DMS79 treated with DMSO at 0.1 percent for 48 hours (cell line): ENCODE measurements at places on chromosomes 11 and 22.
A peak's percentile ranks its signal among the peaks of the same experiment; 100 is the strongest.

DNA sequence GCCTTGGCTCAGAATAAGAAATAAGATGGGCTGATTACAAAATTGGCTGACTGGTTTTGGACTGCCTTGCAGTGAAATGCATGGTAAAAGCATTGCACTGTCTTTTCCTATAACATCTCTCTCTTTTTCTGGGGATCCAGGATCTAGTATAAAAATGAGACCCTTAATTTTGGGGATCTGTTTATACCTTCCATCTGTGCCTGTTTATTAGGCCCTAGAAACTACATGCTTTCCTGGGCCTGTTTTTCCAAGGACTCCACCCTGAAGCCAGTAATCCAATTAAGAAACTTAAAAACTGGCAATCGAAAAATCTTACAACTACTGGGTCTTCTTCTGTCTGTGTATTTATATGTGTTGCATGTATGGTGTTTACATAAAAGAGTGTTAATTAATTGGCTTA is 14.5 kb downstream of the HORMAD2 start:
- DNase-seq: no peak

- DNase-seq: no peak
Observed at GRCh38 chr11:81497202-81497804, 1236.4 kb downstream of the FAM181B start.

- DNase-seq: no peak
Observed at GRCh38 chr22:27842201-27842600, 40.6 kb upstream of the MN1 start.

- no peak for DNase-seq
Observed at GRCh38 chr11:18633256-18634139, 644 bp downstream of the SPTY2D1 start.

DNA sequence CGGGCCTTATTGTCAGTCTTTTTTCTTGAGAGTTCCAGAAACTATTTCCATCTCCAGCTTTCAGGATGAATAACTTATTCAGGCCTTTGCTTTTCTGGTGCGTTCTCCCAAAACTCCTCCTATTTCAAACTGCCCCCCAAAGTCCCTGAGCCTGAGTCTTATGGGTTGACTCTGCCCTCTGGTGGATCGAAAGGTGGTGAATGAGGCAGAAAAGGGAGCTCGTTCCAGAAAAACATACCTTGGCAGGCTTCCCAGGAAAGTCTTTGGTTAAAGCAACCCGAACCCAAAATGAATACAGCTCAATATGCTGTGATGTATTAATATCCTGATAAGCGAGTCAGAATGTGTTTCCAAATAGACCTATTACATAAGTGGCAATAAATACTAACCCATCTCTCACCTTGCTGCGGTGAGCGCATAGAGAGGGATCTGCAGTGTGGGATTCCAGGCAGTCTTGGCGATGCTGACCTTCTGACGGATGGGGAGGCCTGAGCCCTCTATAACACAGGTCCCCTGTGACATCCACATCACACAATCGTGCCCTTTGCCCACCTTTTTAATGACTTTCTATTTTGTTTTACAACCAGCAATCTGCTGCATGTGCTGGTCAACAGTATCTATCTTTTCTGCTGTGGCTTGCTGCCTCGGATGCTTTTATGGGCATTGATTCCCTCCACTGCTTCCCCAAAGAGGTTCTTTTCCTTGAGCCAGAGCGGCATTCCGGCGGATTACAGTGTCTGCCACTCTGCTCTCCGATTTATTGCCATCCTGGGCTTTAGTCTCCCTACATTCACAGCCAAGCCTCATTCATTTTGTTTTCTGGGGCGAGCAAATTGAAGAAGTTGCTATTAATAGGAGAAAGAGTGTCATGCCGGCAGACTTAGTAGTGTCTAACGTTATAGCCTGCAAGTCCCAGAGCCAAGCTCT is 756.8 kb downstream of the NTM start:
- peak; percentile 75 for DNase-seq

DNA sequence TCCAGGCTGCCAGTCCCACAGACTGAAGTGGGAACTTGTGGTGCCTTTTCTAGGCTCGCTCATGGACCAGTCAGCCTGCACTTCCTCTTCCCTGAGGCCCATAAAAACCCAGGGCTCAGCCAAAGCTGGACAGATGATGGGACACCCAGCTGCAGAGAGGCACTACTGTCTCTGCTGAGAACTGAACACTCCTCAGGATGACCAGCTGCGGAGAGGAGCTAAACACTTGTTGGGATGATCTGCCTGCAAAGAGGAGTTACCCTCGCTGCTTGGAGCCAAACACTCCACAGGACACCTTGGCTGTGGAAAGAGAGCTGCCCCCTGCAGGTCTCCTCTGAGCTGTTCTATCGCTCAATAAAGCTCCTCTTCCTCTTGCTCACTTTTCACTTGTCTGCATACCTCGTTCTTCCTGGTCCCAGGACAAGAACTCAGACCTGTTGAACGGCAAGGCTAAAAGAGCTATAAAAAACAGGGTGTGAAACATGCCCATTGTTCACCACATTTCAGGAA is 465.5 kb downstream of the GUCY1A2 start:
- no peak for DNase-seq

GRCh38 chr11:57903011-57903410 is 120.7 kb upstream of the OR9Q1 start:
- DNase-seq: no peak

DNA sequence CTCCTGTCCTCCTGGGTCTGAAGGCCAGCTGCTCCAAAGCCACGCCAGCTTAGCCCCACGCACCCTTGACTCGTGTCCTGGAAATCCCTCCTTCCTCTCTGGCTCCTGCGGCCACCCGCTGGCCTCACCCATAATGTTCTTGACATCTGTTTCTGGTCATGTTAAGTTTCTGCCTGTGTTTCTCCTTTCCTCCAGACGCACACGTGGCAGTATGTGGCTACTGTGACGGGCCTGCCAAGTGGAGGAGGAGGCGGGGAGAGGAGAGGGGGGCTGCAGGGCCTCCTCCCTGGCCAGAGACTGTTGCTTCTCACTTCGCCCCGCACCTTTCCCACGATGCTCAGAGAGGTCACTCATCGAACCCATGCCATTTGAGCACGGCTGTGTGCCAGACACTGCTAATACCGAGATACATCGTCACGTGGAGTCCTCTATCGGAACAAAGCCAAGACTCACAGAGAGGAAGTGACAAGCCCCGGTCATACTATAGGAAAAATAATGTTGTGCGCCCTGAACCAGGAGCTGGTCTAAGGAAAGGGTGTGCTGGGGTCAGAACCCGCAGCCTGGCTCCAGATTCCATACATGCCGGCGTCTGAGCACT is 11.5 kb downstream of the C1QTNF6 start:
- DNase-seq: no peak

GRCh38 chr11:64659417-64660144 is 63.4 kb downstream of the NRXN2 start:
- DNase-seq: no peak

GRCh38 chr11:60165538-60165937 is 17.3 kb downstream of the MS4A6A start:
- DNase-seq: no peak

GRCh38 chr22:20554824-20555223 is 47.4 kb downstream of the MED15 start:
- DNase-seq: no peak

DNA sequence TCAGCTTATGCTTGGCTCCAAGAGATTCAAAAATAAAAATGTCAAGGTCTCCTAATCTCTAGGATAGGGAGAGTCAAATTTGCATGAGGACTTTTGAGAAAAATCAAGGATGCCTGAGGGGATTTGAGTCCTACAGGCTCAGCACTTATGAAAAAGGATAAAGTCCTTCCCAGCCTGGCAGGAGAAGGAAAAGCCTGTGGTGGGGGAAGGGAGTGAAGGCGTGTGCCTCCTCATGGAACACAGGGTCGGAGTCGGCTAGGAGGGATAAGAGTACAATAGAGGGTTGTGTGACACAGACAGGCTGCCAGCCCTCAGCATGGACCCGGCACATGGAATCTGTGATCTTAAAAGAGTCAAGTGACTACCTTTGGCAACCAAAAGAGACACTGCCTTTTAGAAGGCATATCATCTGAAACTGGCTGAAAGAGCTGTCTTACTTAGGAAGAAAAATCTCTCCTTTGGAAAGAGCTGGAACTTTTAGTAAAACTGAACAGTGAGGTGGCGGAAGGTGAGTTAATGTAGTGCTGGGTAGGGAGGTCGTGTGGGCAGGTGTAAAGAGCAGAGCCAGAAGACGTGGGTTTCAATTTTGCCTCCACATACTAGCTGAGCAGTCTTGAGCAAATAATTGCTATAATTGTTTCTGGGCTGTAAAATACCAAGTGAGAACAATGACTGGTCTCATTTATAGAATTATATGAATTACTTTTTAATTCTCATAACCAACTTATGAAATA is 58.8 kb upstream of the RDX start:
- DNase-seq: no peak

DNA sequence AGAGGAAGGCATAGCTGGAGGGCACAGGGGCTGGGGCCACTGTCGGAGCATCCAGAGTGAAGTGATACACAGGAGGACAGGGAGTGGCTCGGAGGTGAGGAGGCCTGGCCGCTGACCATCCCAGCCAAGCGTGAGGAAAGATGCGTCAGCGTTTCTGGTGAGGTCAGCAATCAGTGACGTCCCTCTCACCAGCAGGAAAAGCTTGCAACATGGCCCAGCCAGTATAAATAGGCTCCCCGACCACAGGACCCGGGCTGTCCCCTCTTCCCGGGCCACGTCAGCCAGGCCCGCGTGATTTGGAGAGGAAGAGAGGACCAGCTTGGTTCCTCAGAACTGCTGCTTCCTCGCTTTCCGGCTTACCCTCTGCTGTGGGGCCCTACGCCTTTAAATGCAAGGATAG is 4.2 kb upstream of the OSM start:
- DNase-seq: no peak

GRCh38 chr11:63837027-63837688 is 1.8 kb upstream of the MARK2 start:
- peak; percentile 84 for DNase-seq

DNA sequence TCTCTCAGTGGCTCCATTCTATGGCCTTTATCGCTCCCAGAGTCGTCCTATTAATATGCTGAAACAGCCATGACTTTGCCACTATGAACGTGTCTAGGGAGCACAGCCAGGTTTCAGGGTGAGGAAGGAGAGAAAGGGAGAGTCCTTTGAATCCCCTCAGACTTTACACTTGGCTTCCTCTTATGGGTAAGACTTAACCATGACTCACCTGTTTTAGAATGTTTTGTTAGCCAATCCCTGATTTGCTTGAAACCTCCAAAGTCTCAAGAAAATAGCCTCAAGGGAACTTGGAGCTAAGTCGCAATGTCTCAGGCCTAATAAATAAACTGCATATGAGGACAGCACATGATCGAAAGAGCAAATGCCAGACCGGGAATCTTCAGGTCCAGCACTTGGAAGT is 131.2 kb upstream of the RCN1 start:
- DNase-seq: no peak

- no peak for DNase-seq
Observed at GRCh38 chr11:88484873-88485621, 147.5 kb upstream of the CTSC start.

- DNase-seq: no peak
Observed at GRCh38 chr11:59866397-59866796, at the start of gene TCN1. TSS of gene TCN1 (minus strand) at chr11:59866487. CDS start at chr11:59866470, 17 bp downstream.

- peak; percentile 32 for DNase-seq
Observed at GRCh38 chr22:45538281-45538680, 35.6 kb downstream of the FBLN1 start.

DNA sequence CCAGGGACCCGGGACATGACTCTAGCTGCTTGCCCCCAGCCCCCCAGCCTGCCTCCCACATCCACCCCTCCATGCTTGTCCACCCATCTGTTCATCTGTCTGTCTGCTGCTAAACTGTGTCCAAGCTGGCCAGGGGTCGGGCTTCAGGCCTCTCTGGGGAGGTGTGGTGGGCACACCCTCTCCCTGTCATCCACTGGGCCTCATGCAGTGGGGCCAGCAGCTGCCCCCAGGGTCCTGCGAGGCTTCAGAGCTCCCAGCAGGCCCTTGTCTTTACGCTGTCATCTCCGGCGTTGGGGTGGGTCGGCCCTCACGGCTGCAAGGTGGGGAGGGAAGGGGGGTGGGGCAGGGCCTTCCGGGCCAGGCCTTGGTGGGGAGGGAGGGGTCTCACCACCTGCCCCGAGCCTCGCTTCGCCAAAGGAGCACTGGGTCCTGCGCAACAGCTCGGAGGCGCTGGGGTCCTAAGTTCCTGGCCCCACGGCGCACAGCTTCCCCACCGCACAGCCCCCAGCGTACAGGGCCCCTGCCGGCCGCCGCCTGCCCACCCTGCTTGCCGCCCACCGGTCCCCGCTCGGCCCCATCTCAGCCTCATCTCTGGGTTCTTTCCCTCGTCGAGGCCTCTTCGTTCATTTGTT is 26.7 kb downstream of the MOB2 start:
- no peak for DNase-seq

GRCh38 chr22:35454416-35455054 is 54.6 kb downstream of the MCM5 start:
- no peak for DNase-seq

DNA sequence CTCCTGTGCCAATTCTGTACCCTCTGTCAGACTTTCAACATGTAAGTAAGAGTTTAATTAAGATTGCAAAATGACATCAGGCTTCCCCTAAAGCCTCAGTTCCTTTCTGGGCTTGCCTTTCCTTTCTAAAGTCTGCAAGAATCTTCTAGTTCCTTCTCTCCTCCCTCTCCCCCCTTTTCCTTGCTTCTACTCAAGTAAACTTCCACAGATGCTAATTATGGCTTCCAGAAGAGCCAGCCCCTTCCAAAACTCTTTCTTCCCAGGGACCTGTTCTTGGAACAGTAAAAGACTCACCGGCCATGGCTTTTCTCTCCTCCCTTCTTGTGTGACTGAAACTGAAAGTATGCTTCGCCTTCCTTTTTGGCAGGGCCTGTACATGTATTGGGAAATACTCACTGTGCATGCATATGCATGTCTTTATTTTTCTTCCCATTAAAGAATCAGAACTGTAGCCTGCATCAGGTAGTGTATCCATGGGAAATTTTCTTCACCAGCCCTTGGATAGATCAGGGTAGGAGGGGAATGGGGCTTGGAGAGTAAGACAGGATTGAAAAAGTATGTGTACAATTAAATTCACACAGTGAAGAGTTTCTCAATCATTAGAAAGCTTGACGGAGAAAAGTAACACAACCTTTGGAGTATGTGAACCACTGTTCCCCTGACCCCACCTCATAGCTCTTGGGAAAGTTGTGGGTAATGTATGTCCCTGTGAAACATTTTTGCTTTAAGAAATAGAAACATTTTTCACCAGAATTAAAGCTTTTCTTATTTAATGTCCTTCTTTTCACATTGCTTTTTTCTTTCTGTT is at the start of gene CASP1:
TSS of gene CASP1 (minus strand) at position 332 of the 808 bp plus-strand sequence. CDS start at position 301, 31 bp downstream.
- no peak for DNase-seq
